ENCODE measurements at places on chromosomes 2 and 18. TPM values are rescaled to one million over a fixed set of nuclear protein-coding genes. Genes with fewer than 3 reads are reported as not detected.

DNA sequence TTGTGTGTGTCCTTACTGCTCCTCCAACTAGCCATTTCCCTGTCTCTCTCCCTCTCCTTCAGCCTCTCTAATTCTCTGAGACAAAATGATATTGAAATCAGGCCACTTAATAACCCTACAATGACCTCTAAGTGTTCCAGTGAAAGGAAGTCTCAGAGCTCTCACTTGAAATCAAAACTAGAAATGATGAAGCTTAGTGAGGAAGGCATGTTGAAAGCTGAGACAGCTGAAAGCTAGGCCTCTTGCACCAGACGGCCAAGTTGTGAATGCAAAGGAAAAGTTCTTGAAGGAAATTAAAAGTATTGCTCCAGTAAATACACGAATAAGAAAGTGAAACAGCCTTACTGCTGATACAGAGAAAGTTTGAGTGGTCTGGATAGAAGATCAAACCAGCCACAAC lies 72.9 kb downstream of the PRKCE start:
- no peak for DNase-seq

GRCh38 chr18:71049893-71050292 lies 761.0 kb downstream of the SOCS6 start:
- no peak for DNase-seq

- no peak for DNase-seq
Observed at GRCh38 chr2:207779523-207779922, 9.8 kb upstream of the FZD5 start.

DNA sequence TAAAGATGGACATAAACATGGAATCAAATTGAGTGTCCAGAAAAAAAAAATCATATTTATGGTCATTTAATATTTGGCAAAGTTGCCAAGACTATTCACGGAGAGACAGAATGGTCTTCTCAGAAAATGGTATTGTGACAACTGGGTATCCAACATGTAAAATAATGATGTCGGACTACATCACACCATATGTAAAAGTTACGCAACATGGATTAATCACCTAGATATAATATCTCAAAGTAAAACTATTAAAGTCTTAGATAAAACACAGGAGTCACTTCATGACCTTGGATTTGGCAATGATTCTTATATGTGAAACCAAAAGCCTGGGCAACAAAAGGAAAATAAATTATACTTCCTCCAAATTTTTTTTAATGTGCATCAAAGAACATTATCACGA lies 1591.7 kb upstream of the DDX18 start:
- DNase-seq = no peak

DNA sequence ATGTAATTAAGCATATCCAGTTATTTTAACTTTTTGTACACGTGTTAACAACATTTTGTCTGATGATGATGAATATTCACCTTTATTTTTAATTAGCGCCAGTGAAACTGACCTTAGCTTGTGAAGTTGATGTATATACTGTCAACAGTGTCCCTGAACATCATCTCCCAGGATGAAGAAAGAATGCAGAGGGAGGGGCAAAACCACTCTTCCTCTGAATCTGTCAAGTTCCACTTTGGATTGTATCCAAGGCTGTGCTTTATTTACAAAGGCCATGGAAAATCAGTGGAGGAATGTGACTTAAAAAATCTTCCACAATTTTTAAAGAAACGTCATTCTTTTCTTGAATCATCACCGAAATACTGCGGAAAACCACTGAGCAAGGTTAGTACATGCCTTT lies 4.5 kb upstream of the RMDN2 start:
- no peak for DNase-seq

DNA sequence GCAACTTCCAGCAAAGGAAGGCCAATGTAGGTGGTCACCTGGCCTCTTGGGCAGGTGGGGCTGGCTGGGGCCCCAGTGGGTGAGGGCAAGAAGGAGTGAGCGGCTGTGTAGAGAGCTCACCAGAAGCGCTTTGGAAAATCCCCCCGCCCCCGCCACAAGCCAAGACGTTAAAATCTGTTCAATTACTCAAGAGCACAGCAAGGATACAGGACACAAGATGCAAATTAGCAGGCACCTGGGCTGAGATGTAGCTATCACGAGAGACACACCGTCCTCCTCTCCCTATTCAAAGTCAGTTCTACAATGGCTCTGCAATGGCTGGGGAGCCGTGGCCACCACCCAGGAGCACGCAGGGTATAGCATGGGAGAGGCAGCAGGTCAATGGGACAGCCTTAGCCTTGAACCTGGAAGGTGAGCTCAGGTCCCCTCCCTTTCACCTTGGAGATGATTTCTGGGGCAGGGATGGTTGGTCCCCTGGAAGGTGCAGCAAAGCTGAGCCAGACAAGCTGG lies 38.5 kb upstream of the GPR17 start:
- DNase-seq = no peak

- peak; percentile 66 for DNase-seq
Observed at GRCh38 chr2:224221455-224221913, 180.4 kb downstream of the FAM124B start.

- DNase-seq = peak; percentile 58
Observed at GRCh38 chr2:175855236-175855635, 146.8 kb downstream of the LNPK start.

DNA sequence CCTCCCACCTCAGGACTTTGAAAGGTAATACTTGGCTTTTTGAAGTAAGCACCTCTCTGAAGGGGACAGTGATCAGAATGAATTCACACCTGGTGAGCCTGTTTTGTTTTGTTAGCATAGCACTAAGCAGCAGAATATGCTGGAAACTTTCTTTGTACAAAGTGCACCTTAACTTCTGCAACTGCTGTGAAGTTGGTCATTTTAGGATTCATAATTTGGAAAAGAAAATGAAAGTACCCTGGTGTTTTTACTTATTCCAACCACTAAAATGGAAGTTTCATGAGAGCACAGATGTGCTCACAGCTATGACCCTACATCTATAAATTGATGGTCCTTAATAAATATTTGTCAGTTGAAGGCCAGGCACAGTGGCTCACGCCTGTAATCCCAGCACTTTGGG lies 257.8 kb upstream of the STON1 start:
- no peak for DNase-seq

- DNase-seq = no peak
Observed at GRCh38 chr2:45093181-45093580, 83.9 kb upstream of the SIX2 start.

DNA sequence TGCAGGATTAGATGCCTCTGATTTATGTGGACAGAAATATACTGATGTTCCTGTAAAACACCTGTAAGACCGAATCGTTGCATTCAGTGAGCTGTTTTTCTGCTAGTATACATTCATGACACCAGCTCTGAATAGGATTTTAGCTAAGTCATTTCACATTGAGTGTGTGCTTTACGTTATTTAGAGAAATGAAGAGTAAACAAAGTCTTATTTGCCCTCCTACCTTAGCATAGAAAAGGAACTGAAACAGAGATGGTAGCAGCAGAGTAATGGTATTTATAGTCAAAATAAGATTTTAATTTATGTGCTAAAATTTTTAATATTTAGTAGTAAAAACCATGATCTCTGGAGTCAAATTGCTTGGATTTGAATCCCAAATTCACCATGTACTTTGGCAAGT lies 168.0 kb downstream of the CERS6 start:
- no peak for DNase-seq

- no peak for DNase-seq
Observed at GRCh38 chr2:195342061-195342460, 315.0 kb upstream of the SLC39A10 start.

GRCh38 chr2:204037286-204037685 lies 100.7 kb downstream of the ICOS start:
- no peak for DNase-seq

GRCh38 chr2:237403024-237403882 lies 10.7 kb downstream of the COL6A3 start:
- DNase-seq = peak; percentile 86

GRCh38 chr2:127572841-127573240 lies 37.4 kb downstream of the MYO7B start:
- DNase-seq = no peak

DNA sequence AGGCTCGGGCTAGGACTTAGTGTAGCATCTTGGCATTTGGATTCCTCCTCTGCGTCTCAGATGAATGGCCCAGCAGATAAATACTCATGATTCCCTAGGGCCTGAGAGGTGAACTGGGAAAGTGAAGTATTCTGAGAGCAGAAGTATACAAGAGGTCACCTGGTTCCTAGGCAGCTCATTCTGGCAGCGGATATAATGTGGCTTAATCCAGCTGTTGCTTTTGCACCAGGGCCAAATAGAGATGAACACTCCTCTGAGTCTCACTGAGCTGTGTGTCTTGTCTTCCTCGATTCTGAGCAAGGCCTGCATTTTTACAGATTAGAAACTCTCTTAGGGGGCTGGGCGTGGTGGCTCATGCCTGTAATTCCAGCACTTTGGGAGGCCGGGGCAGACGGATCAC lies 196.1 kb downstream of the SLC4A3 start:
- DNase-seq = peak; percentile 9

DNA sequence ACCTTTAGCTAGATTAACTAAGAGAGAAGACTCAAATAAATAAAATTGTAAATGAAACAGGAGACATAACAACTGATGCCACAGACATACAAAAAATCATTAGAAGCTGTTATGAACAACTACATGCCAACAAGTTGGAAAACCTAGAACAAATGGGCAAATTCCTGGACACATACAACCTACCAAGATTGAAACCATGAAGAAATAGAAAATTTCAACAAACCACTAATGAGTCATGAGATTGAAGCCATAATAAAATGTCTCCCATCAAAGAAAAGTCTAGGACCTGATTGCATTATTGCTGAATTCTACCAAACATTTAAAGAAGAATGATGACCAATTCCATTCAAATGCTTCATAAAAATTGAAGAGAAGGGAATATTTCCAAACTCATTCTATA lies 54.3 kb downstream of the ST3GAL5 start:
- DNase-seq = no peak

GRCh38 chr2:1670636-1671035 lies 73.7 kb downstream of the PXDN start:
- no peak for DNase-seq

Gene HAUS1
- 9.2 TPM for total RNA-seq

Gene ABCG8
- not detected for total RNA-seq

Gene CROCC2
- total RNA-seq = 0.05 TPM

Gene ITM2C
- 203 TPM for total RNA-seq

Measured in myocyte (in vitro differentiated cells).